ENCODE measurements at places on chromosomes 13 and 19.
A peak's percentile ranks its signal among the peaks of the same experiment; 100 is the strongest.

- no peak for DNase-seq
Measured at GRCh38 chr13:49146950-49147355, 73.2 kb upstream of the MLNR start.

DNA sequence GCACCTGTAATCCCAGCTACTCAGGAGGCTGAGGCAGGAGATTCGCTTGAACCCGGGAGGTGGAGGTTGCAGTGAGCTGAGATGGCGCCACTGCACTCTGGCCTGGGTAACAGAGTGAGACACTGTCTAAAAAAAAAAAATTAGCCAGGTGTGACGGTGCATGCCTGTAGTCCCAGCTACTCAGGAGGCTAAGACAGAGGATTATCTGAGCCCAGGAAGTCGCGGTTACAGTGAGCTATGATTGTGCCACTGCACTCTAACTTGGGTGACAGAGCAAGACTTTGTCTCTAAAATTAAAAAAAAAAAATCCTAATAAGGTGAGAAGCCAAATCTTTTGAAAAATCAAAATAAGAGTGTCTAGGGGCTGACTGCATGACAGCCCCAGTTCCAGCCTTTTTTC is 9.7 kb upstream of the CEBPA start:
- DNase-seq = no peak

- peak; percentile 16 for DNase-seq
Measured at GRCh38 chr13:94170145-94170571, 309.3 kb downstream of the DCT start.

DNA sequence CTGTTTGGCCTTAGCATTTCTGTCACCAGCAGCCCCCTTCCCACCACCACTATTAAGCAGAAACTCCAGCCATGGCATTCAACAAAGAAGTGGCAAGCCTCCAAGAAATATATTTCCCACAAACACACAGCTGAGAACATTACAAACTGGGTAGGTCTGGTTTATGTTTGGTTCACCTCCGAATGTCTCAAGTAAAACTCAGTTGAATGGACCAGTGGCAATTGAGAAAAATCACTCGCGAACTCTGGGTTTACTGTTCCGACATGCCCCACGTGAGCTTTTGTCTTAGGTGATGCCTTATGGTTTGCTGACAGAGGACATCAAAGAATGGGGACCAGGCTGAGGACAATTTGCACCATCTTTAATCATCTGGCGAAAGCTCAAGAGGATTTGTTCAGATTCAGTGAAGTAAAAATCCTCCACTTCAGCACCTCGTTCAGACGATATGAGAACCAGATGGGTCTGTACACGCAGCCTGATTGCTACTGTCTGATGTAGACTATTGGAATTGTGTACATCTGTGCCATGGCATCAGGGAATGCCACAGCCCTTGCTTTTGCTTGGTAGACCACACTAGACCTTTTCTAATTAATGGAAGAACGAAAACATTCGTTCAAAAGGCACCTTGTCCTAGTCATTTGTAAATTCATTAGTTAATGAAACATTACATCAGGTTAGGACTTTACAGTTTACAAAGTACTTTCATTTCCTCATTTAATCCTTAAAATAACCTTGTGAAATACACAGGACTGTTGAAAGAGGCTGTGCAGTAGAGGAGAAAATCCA is 59.4 kb downstream of the SLC10A2 start:
- DNase-seq = no peak

DNA sequence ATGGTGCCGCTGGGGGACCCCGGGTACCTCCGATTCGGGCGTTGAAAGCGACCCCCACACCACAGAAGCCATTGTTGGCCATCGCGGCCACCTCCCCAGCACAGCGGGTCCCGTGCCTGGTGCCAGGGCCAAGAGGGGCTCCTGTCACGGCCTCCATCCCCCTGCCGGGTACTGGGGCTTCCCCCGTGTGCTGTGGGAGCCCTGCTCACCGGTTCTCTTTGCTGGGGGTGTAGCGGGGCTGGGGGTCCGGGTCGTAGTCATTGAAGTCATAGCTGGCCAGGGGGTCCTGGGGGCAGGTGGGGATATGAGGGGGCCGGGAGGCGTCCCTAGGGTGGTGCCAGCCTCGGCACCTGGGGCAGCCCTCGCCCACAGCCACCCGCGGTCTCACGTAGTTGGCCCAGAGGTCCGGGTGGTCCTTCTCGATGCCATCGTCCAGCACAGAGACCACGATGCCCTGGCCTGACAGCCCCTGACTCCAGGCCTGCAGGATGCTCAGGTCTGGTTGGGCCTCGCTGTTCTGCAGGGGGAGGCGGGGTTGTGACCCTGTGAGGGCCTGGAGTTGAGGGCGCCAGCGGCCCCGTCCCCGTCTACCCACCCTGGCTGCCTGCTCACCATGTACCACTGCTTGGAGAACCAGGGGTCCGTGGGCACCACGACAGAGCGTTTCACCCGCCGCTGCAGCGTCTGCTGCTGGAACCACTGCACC is 2.4 kb downstream of the PCSK4 start:
- no peak for DNase-seq

- no peak for DNase-seq
Measured at GRCh38 chr19:42376177-42376555, 13.9 kb downstream of the CNFN start.

DNA sequence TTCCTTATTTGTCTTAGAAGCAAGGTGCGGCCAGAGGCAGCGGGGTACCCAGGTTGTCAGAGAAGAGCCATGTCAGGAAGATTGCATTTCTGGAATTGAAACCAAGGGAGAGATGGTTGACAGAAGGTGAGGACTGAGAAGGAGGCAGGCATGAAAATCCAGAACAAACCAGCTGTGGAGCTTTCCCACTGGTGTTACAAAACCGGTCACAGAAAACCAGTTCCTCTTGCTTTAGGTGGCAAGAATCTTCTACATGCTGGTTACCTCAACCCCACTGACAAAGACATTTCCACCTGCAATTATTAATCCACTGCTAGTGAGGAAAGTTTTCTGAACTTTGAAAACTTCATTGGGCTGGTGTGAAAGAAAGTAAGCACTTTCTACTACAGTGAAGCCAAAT is 64.0 kb upstream of the MED4 start:
- no peak for DNase-seq

DNA sequence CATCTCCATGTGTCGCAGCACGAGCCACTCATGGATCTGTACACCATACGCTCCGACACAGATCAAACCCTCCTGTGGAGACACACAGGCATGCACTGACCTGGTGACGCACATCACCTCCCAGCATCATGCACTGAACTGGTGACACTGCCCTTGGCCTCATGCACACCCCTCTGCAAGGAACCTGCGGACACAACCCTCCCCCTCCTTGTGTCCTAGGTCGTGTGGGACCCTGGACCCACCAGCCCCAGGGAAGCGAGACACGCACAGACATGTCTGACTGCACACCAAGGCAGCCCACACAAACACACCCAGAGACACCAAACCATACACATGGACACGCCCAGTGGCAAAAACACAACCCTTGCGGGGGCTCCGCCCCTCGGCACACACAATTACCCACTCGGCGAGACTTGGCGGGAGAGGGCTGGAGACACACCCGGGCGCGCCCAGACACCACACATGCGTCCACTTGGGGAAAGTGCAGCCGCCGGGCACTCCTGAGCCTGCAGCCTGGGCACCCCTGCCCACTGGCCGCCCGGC is 2.0 kb upstream of the KCNN4 start:
- DNase-seq = no peak

GRCh38 chr13:29513002-29513980 is 82.2 kb downstream of the SLC7A1 start:
- no peak for DNase-seq

- peak; percentile 87 for DNase-seq
Measured at GRCh38 chr19:44025217-44025936, at the start of gene ZNF222. Gene ZNF222 (plus strand): TSS chr19:44025379. CDS start chr19:44025437, 58 bp downstream.

DNA sequence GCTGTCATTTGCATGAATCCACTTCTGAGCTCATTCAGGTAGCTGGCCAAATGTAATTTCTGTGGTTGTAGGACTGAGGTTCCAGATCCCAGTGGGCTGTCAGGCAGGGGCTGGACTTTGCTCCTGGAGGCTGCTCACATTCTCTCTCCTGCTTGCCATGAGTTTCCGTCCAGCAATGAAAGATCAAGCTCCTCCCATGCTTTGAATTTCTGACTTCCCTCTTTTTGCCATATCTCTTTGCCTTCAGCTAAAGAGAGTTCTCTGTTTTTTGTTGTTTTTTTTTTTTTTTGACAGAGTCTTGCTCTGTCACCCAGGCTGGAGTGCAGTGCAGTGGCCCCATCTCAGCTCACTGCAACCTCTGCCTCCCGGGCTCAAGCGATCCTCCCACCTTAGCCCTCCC is 76.9 kb downstream of the ING1 start:
- no peak for DNase-seq

- no peak for DNase-seq
Measured at GRCh38 chr19:46878613-46879375, 18.0 kb downstream of the ARHGAP35 start.

- DNase-seq = peak; percentile 34
Measured at GRCh38 chr19:53432088-53432661, 391 bp downstream of the ZNF761 start.

DNA sequence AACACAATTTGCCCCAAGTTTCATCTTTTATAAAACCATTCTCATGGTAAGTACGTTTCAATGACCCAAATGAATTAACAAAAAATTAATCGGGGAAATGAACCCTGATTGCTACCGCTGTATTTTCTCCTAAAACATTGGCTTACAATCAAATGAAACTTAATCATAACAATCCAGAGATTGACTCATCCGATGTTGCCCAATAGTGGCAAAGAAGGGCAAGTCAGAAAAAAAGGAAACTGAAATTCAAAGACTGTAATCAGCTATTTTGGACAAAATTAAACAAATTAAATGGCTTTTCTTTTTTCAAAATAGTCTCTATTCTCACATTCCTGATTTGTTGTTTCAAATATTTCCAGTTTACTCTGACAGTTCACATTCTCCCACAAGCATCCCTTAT is 3.9 kb upstream of the ACOD1 start:
- no peak for DNase-seq

- peak; percentile 25 for DNase-seq
Measured at GRCh38 chr19:3743486-3743885, 18.0 kb downstream of the APBA3 start.

- peak; percentile 26 for DNase-seq
Measured at GRCh38 chr13:41058295-41059070, 2.8 kb upstream of the WBP4 start.

DNA sequence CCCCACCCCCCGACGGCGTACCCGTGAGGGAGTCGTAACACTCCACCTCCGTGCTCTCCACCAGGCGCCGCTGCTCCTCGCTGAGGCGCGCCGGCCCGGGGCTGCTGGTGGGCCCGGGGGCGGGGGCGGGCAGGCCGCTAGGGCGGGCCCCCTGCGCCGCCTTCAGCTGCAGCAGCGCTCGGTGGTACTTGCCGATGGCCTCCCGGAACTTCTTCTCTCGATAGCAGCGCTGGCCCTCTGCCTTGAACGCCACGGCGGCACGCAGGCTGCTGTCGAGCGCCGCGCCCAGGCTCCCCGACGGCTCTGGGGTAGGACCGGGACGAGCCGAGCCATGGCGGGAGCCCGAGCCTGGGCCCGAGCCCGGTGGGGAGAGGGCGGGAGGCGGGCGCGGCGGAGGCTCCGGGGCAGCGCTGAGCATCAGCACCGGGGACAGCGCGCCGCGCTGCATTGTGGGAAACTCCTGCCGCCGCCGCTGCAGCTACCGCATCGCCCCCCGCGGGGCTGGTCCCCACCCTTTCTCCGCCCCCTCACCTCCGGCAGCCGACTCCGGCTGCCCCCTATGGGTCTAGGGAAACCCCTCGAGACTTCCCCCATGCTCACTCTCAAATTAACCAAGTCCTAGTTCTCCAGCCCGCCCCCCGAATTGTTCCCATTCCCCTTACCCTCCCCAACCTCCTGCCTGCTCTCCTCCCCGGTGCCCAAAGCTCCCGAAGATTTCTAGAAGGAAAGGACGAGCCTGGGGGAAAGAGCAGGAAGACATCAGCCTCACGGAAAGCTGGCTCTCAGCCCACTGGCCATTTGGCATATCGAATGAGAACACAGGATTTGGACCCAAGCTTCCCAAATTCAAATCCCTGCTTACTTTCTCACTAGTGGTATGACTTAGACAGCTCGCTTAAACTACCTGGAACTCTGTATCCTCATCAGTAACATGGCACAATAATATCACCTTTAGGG is at the start of gene TTC9B:
TSS of gene TTC9B (minus strand) at position 451 of the 957 bp plus-strand sequence. CDS start at position 448, 3 bp downstream.
- DNase-seq = peak; percentile 68

Data from mesendoderm (in vitro differentiated cells).